ENCODE measurements at places on chromosomes 7 and 10.

- no peak for DNase-seq
Observed at GRCh38 chr10:133326745-133327650, 9.7 kb downstream of the CALY start.

DNA sequence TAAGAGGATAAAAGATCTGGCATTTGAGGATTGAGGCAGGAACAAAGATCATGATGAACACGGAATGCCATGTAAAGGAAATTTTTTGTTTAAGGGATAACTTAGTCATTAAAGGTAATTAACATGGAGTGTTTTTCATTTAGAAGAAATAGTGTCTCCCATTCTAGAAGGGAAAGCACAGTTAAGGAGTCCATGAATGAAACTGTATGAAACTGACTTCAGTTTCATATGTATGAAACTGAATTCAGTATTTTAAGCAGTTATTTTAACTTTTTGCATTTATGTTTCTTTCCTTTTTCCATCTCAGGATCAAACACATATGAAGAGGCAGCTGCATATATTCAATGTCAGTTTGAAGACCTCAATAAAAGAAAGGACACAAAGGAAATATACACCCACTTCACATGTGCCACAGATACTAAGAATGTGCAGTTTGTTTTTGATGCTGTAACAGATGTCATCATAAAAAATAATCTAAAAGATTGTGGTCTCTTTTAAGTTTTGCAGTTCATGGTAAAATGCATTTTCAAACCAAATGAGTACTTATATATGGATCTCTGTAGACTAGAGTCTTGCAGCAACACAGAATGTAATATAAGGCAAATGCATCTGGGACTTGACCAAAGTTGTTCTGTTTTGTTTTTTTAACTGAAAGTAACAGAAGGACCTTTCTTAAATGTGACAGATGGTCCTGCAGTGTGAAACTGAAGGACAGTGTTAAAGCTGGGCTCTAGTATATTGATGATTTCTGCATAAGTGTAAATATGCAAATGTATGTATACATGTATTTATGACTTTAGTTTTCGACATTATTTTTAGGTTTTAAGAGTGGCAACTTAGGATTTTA is 82.6 kb downstream of the GNAI1 start:
- no peak for DNase-seq

GRCh38 chr7:5388905-5389433 is 34.7 kb downstream of the TNRC18 start:
- no peak for DNase-seq

GRCh38 chr7:117873310-117874190 is at the start of gene CTTNBP2:
CTTNBP2 (minus strand) TSS chr7:117873441; CDS start chr7:117873415, 26 bp downstream.
- no peak for DNase-seq

GRCh38 chr7:150365673-150366398 is 2.8 kb upstream of the REPIN1 start:
- DNase-seq: no peak

GRCh38 chr7:135365721-135366120 is 132.1 kb downstream of the STRA8 start:
- no peak for DNase-seq

DNA sequence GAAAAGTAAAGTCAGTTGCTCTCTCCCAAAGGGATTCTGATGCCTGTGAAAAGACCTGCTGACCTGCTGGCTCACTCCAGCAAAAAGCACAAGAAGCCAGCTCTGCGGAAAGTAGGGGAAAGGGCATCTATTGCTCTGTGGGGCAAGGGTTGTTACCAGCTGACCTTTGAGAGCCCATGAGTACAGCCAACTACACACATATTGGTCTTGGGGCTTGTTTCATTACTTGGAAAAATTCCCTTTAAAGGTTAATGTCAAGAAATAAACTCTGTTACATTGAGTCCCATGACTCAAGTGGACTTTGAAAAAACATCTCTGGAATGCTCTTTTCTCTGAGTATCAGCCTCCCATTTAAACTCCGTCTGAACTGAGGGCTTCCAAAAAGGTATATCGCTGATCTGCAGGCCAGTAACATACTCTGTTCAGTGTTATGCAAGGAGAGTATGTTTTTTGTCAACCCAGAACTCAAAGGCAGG is 53.2 kb downstream of the PANK1 start:
- DNase-seq: no peak
